Daoy (cell line): ENCODE measurements at places on chromosomes 11 and 22. TPM values are rescaled to one million over a fixed set of nuclear protein-coding genes. Genes with fewer than 3 reads are reported as not detected.
A peak's percentile ranks its signal among the peaks of the same experiment; 100 is the strongest.

- DNase-seq, result no peak
Measured at GRCh38 chr22:25192406-25192805, 7.3 kb upstream of the CRYBB3 start.

DNA sequence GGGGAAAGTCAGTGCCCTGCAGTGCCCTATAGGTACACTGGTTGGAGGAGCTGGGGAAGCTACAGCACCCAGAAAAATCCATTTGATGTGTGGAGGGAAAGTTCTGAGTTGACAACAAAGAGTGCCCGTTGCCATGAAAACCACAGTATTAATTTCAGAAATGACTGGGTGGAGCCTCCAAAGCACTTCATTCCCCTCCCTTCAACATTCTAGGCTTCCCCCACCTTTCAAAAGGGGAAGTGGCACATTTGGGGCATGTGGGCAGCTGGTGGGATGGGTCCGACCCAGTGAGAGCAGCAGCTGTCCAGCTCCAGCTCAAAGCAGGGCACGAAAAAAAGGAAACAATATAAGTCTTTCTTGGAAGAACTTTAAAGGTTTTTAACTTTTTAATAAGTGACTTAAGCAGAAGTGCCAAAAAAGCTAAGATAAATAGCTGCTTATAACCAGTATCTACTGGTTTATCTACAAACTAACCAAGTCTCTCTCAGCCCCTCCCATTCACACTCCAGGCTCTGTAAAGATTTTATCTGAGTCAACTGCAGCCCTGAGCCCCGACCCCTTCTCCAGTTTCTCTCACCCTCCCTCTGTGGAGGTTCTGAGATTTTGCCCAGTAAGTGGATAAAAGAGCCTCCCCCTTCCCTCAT, 9.0 kb upstream of the AHNAK start:
- peak; percentile 49 for DNase-seq

RTN4R gene
- 1.7 and 5.1 TPM in 2 replicates for total RNA-seq

DNA sequence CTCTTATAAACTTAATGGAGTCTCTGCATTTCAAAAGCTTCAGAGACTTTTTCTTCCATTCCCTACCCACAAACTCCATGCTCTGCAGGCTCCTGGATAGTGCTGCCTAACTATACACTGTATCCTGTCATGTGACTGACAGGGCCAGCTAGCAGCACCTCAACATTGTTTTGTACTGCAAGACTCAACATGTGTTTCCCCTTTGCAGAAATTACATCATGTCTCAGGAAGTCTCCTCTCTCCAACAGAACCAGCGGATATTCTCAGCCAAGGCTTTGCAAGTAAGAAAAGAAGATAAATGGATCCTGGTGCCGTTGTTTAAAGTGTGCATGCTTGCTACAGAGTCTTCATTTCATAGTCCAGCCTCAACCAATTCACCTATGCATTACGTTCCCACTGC, 164.0 kb upstream of the UBASH3B start:
- DNase-seq, result peak; percentile 9

DHCR7 gene
- total RNA-seq, result 34.9 and 39.2 TPM in 2 replicates

- no peak for DNase-seq
Measured at GRCh38 chr11:119482521-119483011, 59.6 kb upstream of the THY1 start.

- DNase-seq, result no peak
Measured at GRCh38 chr11:33716243-33716642, 15.6 kb upstream of the C11orf91 start.

GSTT2B gene
- 0.68 and 0.91 TPM in 2 replicates for total RNA-seq

DNA sequence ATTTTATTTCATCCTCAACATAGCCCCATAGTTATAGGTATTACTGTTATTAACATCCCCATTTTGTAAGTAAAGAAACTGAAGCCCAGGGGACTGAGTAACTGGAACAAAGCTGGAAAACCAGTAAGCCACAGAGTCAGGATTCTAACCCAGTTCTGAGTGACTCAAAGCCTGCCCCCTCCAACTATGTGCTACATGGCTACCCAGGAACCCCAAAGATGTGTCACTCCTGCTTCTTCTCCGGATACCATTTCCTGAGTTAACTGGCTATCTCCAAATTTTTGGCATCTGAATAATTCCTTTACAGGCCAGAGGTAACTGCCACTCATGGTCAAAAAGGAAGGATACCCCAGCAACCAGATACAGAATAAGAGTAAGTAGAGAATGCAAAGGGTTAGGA, 43.6 kb downstream of the TENM4 start:
- peak; percentile 72 for DNase-seq

DNA sequence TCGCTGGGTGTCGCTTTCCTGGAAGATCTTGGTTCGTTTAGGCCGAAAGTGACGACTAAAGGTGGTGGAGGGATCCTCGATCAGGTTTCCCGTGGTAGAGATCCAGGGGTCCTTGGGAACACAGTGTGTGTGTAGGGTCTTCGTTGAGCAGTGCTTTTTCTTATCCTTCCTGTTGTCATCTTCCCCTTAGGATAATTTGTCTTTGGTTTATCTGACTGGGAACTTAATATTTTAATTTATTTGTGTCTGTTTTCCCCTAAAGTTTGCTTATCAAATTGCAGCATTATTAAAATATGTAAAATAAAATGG, 403 bp downstream of the RBM7 start:
- DNase-seq, result no peak

- peak; percentile 43 for DNase-seq
Measured at GRCh38 chr11:11243590-11244469, 109.2 kb downstream of the CSNK2A3 start.

CD3E gene
- total RNA-seq, result not detected in 2 replicates

SCGB1A1 gene
- not detected in 2 replicates for total RNA-seq

DNA sequence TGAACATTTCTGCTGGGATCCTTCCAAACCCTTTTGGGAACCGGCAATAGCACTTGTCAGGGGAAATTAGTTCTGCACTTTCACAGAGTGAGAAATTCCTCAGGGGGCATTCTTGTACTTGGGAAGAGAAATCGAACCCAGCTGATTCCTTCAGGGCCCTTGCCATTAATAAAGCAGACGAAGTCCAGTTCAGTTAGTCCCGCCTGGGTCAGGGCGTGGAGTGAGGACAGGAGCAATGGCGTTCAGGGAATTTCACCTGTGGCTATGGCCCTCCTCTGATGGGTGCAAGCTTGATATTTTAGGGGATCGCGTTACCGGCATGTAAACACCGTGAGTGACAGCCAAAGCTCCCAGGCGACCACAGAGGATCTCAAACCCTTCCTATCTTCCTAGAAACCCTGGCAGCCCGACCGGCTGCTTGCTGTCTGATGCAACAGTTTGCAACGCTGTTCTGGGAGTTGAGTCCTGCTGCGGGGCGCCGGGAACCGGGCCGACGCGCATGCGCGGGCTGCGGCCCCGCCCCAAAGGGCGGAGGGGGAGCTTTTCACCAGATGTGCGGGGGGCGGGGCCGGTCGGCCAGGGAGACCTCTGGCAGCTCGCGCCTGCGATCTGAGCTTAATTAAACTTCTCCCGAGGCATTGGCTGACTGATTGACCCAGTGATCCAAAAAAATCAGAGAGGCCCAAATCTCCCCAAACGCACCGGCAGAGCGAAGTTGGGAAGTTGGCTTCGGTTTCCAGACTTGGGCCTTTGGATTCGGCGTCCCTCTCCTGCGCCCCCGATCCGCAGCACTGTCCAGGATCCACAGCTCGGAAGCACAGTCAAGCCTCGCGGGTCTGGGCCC, 34.3 kb upstream of the CREB3L1 start:
- peak; percentile 94 for DNase-seq

- peak; percentile 49 for DNase-seq
Measured at GRCh38 chr11:17439316-17439782, 37.3 kb downstream of the ABCC8 start.
